GM12892 (cell line): ENCODE measurements at places on chromosomes 1 and 21.
A peak's percentile ranks its signal among the peaks of the same experiment; 100 is the strongest.

- no peak for DNase-seq
Measured at GRCh38 chr1:101366513-101367215, 129.8 kb downstream of the S1PR1 start.

- no peak for DNase-seq
Measured at GRCh38 chr1:223525957-223526356, 132.7 kb downstream of the CCDC185 start.

DNA sequence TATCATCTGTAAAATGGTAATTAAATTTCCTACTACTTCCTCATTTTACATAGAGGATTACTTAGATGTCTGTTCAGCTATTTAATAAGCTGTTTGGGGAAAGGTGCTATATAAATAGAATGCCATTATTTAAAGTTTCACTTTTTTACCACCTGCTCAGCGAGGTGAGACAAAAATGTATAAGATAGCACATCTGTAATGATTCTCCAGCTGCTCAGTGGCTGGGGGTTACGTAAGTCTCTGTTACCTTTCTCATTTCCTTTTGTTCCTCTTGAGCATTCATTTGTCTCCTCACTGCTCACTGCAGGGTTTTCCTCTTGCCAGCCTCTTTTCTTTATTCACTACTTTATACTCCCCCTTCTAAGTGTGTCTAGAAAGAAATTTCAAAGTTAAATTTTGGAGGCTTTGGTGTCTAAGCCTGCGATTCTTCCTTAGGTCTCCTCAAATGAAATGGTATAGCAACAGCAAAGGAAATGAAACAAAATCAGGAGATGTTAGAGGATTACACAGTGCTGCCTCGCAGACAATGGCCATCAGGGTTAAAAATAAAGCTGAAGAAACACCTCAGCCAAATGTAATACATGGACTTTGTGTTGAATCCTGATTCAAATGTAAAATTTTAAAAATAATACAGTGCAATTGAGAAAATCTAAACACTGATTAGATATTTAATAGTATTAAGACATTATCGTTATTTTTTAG is 6.8 kb downstream of the RGS8 start:
- DNase-seq, result no peak

GRCh38 chr1:160675641-160676410 is 29.0 kb upstream of the SLAMF1 start:
- peak; percentile 33 for DNase-seq

GRCh38 chr1:47838562-47839432 is 158.4 kb downstream of the TRABD2B start:
- DNase-seq, result no peak

DNA sequence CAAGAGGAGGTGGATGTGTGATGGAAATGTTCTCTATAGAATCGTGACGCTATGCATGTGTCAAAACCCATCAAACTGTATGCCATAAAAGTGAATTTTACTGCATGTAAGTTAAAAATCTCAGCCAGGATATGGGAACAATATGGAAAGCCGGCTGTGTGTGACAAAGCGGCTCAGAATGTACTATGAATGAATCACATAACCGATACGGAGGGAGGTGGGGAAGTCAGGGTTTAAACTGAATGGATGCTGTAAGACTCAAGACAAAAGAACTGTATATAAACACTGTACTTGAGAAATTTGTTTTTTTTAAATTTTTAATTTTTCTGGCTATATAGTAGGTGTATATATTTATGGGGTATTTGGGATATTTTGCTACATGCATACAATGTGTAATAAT is 111.6 kb upstream of the PDE4B start:
- no peak for DNase-seq

- no peak for DNase-seq
Measured at GRCh38 chr1:229183588-229183987, 87.3 kb upstream of the RAB4A start.

- no peak for DNase-seq
Measured at GRCh38 chr1:91166106-91166712, 144.4 kb upstream of the ZNF644 start.
